Activated T-cell treated with anti-CD3 and anti-CD28 coated beads, Interleukin-2, amount 50 U/mL, for 1 hour (primary cell): ENCODE measurements at places on chromosomes 3 and 15.

GRCh38 chr3:9080163-9080562, 116.9 kb upstream of the RAD18 start:
- no peak for DNase-seq

- no peak for DNase-seq
These were observed 124.0 kb upstream of the PLXNA1 start for GRCh38 chr3:126858887-126859286.

DNA sequence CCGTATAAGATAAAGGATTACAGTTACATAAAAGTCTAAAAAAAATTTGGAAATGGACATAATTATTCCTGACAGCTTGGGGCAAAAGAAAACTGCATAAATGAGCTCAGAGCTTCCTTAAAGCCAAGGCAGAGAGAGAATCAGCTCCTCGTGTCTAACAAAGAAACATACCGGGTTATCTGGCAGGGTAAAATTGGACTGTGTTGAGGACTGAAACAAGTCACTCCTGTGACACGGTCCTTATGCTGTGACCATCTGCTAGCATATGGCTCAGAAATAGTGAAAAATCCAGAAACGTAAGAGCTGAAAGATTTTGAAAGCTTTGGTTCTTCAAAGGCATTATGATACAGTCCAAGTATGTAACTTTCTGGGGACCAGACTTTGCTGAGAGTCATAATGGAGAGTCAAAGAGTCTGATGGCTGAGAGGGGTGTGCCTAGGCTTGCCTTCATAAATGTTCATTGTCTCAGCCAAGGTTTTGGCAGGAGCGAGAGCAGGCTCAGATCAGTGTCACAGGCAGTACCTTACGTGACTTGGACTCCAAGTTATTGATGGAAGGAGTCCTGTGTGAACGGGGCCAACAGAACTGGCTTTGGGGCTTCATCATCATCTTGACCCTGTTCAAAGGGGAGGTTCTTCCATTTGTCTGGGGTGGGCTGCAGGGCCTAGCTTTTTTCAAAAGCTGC, 12.5 kb downstream of the MAP6D1 start:
- no peak for DNase-seq

DNA sequence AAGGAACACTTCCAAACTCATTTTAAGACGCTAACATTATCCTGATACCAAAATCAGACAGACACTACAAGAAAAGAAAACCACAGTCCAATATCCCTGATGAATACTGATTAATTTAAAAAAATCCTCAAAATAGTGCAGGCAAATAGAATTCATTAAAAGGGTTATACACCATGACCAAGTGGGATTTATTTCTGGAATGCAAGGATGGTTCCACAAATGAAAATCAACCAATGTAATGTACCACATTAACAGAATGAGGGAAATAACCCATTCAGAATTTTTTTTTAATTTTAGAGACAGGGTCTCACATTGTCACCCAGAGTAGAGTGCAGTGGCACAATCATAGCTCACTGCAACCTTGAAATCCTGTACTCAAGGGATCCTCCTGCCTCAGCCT, 17.3 kb upstream of the AP4E1 start:
- no peak for DNase-seq

- no peak for DNase-seq
These were observed 67.5 kb downstream of the TMEM44 start for GRCh38 chr3:194565597-194566190.

DNA sequence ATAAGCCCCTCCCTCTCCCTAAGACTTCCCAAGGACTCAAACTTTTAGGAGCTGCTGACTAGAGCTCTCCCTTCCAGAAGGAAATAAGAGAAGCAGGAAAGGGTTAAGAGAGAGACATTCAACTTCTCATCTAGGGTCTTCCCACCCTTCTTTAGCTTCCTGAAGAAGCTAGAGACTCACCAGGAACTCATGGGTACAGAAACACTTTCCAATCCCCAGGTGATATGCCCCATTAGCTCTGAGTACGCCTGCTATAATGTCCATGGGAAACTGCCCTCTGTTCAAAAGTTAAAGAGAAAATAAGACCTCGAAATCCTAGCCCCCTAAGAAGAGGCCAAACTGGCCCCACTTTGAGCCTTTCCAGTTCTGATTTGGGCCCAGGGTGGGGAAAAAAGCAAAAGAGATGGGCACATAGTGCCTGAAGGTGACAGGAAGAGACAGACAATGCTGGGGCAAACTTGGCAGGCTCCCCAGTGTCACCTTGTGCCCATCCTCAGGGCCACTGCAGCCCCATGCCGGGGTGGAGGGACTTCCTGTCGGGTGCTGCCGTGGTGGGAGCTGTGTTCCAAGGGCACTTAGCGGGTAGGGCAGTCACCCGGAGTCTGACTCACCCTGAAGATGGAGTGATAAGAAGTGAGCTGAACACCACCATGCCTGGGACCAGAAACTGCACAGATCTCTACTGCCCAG, 29.5 kb downstream of the CCDC12 start:
- DNase-seq, result peak; percentile 72

DNA sequence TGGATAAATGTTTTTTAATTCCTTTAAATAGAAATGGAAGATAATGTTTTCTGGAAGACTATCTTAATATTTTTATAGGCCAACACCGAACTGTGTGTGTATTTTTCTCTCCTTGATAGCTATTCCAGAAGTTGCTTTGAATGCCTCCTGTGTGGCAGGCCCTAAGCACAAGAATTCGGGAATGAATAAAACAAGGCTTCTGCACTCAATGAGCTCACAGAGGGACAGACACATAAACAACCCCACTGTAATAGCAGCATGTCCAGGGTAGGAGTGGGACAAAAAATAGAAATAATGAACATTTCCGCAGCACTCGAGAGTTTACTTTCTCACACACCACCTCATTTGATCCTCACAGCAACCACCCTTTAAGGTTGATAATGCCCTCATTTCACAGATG, 18.0 kb downstream of the SRGAP3 start:
- DNase-seq, result no peak

- no peak for DNase-seq
These were observed 59.1 kb downstream of the ATP8B4 start for GRCh38 chr15:50059883-50060282.

GRCh38 chr3:61724801-61725200, 163.4 kb downstream of the PTPRG start:
- no peak for DNase-seq

DNA sequence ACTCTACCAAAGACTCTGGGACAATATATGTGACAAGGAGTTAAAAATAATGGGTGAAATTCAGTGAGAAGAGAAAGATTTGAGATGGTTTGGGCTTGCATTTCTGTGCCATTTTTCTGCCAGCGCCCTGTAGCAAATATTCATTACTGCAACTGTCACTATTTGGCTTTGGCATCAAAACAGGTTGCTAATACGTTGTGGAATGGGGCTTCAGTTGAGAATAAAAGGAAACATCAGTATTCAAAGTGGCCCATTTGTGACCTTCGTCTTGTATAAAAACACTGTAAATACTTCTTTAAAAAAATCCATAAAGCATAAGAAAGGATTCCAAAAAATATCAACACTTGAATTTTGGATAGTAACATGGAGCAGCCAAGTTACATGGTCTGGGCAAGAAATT, 309.2 kb downstream of the ZNF385D start:
- DNase-seq, result no peak

DNA sequence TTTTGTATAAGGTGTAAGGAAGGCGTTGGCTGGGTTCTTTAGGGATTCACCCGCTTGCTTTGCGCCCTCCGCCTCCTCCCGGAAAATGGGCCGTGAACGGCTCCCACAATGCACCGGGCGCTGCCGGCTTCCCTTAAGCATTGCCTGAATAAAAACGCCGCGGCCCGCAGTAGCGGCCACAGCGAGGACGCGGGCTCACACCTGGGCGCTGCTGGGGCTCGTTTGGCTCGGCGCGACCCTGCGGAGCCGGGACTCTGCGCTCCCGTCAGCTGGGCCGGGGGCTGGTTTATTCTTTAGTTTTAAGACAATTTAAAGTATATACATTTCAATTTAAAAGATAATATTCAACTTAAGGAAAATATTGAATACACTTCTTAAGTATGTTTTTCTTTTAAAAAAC, 343.5 kb upstream of the RGMA start:
- DNase-seq, result no peak

DNA sequence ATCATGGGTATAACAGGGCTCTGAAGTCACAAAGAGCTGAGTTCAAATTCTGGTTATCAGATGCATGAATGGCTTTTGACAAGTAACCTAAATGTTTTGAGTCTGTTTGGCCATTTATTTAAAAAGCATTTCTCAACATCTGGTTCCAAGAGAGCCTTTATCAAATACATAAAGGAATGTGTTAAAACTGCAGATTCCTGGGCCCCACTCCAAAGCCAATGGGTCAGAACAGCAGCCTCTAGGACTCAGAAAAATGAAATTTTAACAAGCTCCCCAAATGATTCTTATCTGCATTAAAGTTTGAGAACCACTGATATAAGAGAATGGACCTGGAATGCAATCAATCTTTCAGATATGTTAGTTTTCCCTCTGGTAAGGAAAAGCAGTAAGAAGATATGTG, 3.4 kb downstream of the B4GALT4 start:
- DNase-seq, result no peak

GRCh38 chr3:161689584-161690298, 193.1 kb downstream of the OTOL1 start:
- DNase-seq, result no peak

- DNase-seq, result no peak
These were observed 7.6 kb downstream of the ICE2 start for GRCh38 chr15:60471314-60471713.

- no peak for DNase-seq
These were observed 330.7 kb upstream of the SLCO3A1 start for GRCh38 chr15:91522605-91523332.

- DNase-seq, result no peak
These were observed 66.3 kb downstream of the TPRG1 start for GRCh38 chr3:189238071-189238470.

DNA sequence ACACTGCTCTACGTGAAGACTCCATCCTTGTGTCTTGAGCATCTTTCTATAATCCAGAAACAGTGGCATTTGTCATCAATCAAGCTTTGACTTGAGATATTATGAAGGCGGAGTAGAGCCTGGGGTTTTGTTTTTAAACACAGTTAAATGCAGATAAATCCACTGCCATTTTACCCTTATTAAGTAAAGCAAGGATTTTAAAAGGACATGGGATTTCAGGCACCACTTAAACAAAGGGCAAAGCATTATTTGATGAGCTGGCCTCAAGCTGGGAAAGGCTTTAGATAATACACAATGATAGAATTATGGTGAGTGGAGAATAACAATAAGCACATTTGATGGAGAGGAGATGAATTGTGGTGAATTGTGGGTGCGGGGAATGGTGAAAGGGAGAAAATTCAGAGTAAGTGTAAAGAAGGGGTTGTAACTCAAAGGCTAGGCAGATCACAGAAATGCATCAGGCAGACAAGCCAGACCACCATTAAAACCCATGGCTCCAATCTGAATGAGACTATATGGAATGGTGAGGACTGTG, 54.9 kb upstream of the GLCE start:
- DNase-seq, result no peak

- DNase-seq, result peak; percentile 76
These were observed 29.6 kb downstream of the PSTPIP1 start for GRCh38 chr15:77024273-77025082.

DNA sequence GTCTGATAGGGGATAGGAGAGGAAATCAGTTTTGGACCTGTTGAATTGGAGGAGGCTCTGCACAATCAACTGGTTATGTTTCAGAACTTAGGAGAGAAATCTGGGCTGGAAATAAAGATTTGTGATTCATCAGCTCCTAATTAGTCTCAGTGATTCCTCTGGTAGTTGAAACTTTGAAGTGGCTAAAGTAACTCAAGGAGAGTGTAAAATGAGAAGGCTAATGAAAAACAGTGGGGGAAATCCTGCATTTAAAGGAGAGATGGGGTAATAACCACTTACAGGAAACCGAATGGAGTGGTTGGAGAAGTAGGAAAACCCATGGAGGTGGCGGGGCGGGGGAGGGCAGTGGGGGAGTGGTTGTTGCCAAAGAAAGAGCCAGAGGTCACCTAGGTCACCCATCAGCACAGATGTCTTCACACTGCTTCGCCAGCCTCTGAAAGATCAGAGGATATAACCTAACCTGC, 32.6 kb downstream of the MAP2K5 start:
- DNase-seq, result no peak

DNA sequence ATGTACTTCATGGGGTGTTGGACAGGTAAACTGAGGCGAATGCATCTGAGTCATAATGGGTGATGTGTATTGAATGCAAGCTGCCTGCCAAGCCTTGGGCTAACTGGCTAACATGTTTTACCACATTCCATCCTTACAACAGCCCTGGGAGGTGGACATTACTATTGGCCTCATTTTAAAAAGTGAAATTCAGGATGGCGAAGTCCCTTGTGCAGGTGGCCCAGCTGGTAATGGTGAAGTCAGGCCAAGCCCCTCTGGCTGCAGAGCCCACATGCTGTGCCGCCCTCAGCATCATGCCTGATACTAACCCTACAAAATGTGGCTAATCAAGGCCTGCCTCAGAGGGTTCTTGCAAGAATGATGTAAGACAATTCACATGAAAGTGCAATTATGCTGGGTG, 60.0 kb upstream of the CHD2 start:
- no peak for DNase-seq

- no peak for DNase-seq
These were observed 135.8 kb downstream of the GREM1 start for GRCh38 chr15:32853592-32853991.

DNA sequence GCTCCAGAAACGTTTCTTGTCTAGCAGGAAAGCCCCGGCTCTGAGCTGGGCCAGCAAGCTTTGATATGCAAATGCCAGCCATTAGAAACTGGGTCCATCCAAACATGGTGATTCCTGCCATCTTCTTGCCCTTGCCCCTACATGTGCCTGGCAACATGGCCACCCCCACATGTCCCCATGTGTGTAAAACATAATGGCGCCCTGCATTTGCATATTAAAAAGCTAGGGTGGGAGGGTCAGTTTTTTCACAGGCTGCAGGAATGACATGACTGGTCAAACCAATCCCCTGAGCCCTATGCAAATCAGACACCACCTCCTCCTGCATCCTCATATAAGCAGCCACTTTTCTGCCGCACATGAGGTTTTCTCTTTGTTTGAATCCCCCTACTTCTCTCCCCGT, 21.2 kb downstream of the GPR156 start:
- no peak for DNase-seq

DNA sequence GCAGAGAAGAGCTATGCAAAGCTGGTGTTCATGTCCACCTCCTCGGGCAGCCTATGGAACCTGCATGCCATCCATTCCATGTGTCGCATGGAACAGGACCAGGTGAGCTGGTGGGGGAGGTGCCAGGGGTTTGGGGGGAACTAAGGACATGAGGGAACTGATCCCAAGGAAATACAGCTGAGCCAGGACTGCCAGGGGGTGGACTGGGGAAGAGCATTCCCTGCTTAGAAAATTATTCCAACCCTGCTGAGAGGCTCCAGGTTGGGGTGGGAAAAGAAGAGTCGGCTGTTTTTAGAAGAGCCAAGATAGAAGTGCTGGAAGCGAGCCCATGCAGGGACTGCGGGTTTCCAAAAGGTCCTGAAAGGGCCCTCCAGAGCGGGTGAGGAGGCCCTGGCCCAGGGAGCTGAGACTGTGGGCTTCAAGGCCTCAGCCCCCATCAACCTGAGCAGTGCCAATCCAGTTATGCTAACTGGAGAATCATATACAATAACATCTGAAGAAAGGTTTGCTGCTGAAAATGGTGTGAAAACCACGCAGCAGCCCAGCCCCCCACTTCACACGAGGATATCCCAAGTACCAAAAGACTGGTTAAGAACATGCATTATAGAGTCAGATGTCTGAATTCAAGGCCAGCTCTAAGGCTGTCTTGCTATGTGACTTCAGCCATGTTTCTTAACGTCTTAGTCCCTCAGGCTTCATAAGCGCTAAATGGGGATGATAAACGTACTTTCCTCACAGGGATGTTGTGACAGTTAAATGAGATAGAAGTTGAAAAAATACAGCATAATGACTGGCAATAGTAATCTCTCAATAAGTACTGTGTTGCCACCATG, 7.8 kb downstream of the DISP2 start:
- no peak for DNase-seq

- no peak for DNase-seq
These were observed 72.0 kb upstream of the KLF13 start for GRCh38 chr15:31254431-31255175.
